Articular chondrocyte of knee joint (primary cell): ENCODE measurements at places on chromosomes 12 and 14. TPM values are rescaled to one million over a fixed set of nuclear protein-coding genes. Genes with fewer than 3 reads are reported as not detected.

The WNT1 gene
- not detected in 2 replicates for total RNA-seq

The CAPS2 gene
- 7.8 and 8.4 TPM in 2 replicates for total RNA-seq

The EMP1 gene
- 138 and 282 TPM in 2 replicates for total RNA-seq

The EML5 gene
- 0.13 and 0.22 TPM in 2 replicates for total RNA-seq

The ADAM20 gene
- 2.9 and 3.8 TPM in 2 replicates for total RNA-seq

The RPS6KL1 gene
- 0.76 and 0.78 TPM in 2 replicates for total RNA-seq

The BICDL1 gene
- not detected in 2 replicates for total RNA-seq

The MANSC4 gene
- not detected in 2 replicates for total RNA-seq

The MYO1A gene
- 0.32 TPM in 1 of 2 replicates, not detected in the other for total RNA-seq

The MGAT4C gene
- total RNA-seq: not detected in 2 replicates

The PPM1H gene
- 9.7 and 17.8 TPM in 2 replicates for total RNA-seq

The C12orf56 gene
- 0.32 TPM in 1 of 2 replicates, not detected in the other for total RNA-seq

The FAM90A1 gene
- 0.13 and 0.43 TPM in 2 replicates for total RNA-seq

The TMEM30B gene
- 11.0 and 12.4 TPM in 2 replicates for total RNA-seq

The TAS2R19 gene
- total RNA-seq: 10.5 and 11.1 TPM in 2 replicates

The TMPRSS12 gene
- total RNA-seq: not detected in 2 replicates
